ENCODE measurements at places on chromosomes 6 and 20.

DNA sequence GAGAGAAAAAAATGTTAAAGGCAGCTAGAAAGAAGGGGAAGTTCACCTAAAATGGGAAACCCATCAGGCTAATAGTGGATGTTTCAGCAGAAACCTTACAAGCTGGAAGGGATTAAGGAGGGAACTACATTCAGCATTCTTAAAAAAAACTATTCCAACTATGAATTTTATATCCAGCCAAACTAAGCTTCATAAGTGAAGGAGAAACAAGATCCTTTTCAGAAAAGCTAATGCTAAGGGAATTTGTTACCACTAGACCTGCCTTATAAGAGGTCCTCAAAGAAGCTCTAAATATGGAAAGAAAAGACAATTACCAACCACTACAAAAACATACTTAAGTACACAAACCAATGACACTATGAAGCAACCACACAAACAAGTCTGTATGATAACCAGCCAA, 59.2 kb upstream of the SLC35F1 start:
- DNase-seq, result no peak

GRCh38 chr20:17471606-17472187, 59.5 kb downstream of the BFSP1 start:
- no peak for DNase-seq

DNA sequence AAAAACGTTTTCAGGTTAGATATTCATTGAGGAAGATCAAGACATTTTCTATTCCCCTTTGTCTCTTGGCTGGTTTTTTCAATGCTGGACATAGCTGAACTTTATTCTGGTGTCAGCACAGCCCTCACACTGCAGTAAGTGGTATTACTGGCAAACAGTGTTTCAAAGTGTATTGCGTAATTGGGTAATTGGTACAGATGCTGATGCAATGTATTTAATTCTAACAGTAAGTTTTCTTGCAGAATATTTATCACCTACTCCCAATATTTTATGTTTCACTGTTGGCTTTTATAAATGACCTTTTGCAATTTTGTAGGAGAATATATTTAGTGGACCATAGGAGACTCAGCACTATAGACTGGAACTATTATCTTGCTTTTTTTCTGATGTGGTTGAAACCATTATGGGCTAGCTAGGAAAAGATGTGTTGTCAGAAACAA, 287.6 kb upstream of the SOX4 start:
- DNase-seq, result no peak

DNA sequence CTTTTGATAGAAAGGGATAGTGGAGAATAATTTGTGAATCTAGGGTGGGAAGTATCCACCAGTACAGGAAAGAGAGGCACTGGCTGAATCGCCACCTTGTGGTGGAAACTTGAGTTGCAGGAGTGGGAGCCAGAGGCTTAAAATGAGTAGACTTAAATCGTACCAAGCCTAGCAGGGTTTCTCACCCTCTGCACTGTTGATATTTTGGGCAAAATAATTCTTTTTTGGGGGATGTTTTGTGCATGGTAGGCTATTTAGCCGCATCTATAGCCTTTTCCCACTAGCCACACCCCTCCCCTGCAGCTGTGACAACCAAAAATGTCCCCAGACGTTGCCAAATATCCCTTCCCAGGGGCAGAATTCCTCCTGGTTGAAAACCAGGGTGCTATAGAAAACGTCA, 119.1 kb downstream of the DHX35 start:
- peak; percentile 23 for DNase-seq

DNA sequence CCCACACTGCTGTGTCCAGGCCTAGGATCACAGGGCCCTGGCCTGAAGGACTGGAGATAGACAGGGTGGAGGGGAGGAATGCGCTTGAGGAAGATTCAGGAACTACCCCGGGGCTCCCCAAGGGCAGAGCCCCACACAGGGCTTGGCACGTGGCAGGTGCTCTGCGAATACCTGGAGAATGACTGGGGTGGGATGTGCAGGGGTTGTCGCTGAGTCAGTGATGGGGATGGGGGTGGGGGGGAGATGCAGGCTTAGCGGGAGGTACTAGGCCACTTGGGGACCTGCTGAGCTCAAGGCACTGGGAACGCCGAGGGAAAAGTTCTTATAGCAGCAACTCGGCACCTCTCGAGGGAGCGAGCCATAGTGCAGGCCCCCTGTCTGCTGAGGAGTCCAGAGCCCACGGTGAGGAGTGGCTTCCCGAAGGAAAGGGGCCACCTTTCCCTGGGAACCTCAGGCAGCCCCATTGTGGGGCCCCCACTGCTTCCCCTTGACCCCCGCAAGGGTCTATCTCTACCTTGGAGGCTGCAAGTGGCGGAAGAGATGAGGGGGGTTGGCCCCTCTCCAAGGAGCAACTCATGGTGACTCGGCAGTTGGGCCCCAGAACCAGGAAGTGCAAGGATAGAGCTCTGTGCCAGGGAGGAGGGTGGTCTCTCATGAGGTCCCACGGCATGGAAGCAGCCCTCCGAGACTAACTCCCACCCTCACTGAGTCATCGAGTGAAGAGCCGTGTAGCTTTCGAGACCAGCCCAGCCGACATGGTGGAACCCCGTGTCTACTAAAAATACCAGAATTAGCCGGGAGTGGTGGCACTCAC, 33.1 kb downstream of the SRC start:
- DNase-seq, result no peak
